Activated naive CD4-positive, alpha-beta T cell treated with anti-CD3 and anti-CD28 coated beads, Interleukin-2, amount 50 U/mL, for 72 hours (primary cell): ENCODE measurements at places on chromosomes 4 and X.

GRCh38 chrX:10395179-10395578, 225.2 kb downstream of the MID1 start:
- no peak for DNase-seq

GRCh38 chr4:24322511-24322910, 261.8 kb downstream of the DHX15 start:
- DNase-seq, result no peak

DNA sequence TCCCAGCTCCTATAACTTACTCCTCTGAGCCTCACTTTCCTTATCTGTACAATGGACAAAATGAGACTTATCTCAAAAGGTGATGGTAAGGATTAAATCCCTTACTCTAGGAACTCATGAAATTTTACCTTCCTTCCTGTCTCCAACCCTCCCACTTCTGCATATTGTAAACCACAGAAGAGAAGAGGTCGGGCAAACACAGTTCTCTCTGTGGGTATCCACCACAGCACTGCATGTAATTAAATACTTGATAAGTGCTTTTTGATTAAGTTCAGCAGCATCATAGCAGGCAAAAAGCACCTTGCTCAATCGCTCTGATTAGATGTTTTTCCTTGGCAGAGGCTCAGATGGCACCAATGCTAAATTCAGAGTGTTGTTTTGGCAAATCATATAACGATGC, 17.3 kb upstream of the TMEM192 start:
- no peak for DNase-seq

GRCh38 chr4:38354872-38355271, 309.1 kb upstream of the KLF3 start:
- DNase-seq, result no peak

- DNase-seq, result no peak
These were observed 59.0 kb downstream of the APBB2 start for GRCh38 chr4:41155194-41155830.

DNA sequence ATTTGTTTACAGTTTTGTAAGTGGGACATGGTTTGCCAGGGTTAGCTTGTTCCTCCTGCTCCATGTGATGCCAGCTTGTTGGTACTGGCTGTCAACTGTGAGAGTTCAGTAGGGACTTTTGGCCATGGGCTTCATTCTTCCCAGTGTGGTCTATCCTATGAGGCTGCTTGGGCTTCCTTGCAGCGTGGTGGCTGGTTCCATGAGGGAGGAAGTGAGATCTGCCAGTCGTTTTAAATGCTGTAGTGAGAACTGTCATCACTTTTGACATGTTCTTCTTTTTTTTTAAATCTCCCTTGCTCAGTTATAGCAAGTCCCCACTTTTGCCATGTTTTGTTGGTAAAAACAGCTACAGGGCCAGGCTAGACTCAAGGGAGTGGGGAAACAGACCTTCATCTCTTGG, 15.9 kb downstream of the NSD2 start:
- DNase-seq, result no peak

GRCh38 chr4:157196046-157196445, 24.5 kb upstream of the GRIA2 start:
- no peak for DNase-seq

DNA sequence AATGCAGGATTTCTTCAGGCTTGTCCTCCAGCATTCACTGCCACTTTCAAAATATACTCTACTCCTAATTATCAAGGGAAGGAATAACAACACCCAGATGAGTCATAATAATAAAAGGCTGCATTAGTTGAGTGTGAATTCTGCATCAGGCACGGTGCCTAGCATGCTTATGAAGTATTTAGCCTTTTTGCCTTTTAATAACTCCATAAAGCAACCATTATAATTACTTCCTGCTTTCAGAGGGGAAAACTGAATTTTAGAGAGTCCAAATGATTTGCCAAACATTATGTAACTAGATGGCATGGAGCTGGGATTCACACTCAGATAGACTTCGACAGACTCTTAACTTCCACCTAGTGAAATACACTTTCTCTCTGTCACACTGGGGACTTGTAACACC, 2365.5 kb downstream of the PCDH7 start:
- DNase-seq, result no peak
